Caki2 (cell line): ENCODE measurements at places on chromosomes 6 and 20.
A peak's percentile ranks its signal among the peaks of the same experiment; 100 is the strongest.

DNA sequence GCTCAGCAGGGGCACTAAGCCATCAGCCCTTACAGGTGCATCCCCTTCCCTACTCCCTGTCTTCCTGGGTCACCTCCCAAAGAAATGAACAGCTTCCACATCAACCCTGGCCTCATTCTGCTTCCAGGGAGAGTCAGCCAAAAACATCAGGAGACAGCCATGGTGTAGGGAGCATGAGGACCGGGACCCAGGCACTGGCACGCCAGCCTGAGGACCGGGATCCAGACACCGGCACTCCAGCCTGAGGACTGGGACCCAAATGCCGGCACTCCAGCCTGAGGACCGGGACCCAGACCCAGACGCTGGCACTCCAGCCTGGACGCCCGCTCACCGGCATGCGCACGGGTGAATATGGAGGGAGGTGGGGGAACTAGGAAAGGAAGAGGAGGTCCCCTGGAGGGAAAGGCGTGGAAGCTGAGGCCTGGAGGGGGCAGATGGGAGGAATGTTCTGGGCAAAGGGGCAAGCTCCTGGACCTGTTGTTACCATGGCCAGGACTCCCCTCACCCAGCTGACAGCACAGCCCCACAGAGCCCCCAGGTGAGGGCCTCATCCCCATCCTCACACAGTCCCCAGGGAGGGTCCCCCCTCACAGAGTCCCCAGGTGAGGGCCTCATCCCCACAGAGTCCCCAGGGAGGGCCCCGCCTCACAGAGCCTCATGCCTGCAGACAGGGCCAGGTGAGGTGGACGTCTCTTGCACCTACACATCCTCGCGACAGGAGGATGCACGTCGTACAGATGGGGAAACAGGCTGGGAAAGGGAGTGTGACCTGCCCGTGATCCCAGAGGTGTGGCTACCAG, 26.0 kb upstream of the MRGBP start:
- DNase-seq, result no peak

GRCh38 chr6:32668226-32668747, 1.8 kb upstream of the HLA-DQB1 start:
- DNase-seq, result peak; percentile 27

- no peak for DNase-seq
Measured at GRCh38 chr20:57398231-57398821, 7.1 kb downstream of the RBM38 start.

DNA sequence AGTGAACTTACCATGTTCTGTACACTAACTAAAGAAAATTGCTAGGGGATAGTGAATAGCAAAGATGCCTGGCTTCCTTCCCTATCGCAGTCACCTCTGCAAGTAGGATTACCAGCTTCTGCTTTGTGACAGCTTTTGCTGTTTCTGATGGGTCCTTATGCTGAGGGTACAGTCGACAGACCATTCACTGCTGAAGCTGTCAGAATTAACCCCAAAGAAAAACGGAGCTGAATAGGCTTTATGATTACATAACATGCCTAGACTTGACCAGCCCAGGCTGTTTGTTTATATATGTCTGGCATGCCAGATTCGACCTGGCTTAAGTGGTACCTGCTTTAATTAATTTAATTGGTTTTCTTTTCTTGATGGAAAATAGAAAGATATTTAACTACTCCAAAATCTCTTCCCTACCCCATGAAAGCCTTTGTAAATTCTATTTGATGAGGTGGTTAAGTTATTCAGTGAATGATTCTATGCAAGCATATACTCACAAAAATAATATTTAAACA, 21.7 kb upstream of the PRELID3B start:
- no peak for DNase-seq

- DNase-seq, result no peak
Measured at GRCh38 chr20:62805155-62805710, 598 bp downstream of the OGFR start.

DNA sequence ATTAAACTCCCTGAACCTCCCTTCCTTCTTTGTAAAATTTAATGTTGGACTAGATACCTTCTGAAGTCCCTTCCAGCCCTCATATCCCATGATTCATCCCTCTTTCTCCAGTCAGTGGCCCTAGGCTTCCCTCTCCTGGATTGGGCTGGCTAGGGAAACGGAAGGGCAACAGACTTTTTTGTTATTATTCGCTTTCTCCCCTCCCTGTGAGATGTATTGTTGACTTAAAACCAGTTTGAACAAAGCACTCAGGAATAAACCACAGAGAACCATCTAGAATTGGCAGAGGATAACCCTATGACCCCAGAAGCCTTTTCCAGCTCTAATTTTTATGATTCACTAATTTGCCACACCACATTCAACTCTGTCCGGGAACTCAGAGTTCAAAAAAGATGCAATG, 239.7 kb upstream of the SUPT3H start:
- DNase-seq, result no peak

DNA sequence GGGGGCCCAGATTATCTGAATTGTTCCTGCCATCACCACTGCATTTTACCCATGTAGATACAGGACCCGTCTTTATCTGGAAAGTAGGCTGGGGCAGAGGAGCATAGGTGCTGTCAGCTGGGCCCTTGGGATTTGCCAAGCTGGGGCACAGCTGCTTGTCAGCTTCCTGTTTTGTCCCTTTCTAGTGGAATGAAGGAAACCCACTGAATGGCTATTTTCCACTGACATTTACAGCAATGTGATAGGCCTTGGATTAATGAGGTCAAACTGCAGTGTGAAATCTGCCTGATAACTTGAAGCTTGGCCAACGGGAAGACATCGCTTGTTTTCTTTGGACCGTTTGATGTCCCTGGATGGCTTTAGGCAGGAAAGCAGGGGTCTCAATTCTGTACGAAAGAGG, 6.7 kb downstream of the PPP1R16B start:
- DNase-seq, result no peak

GRCh38 chr20:60104993-60105803, 147.0 kb downstream of the CDH26 start:
- no peak for DNase-seq

GRCh38 chr20:37218441-37218840, 39.1 kb upstream of the MROH8 start:
- no peak for DNase-seq

- DNase-seq, result no peak
Measured at GRCh38 chr20:50478162-50478990, 31.8 kb upstream of the PTPN1 start.

- peak; percentile 25 for DNase-seq
Measured at GRCh38 chr6:5295623-5296022, 34.3 kb downstream of the FARS2 start.

- no peak for DNase-seq
Measured at GRCh38 chr20:10647471-10647870, 26.3 kb downstream of the JAG1 start.

GRCh38 chr6:52420668-52421358, 671 bp downstream of the EFHC1 start:
- peak; percentile 14 for DNase-seq

DNA sequence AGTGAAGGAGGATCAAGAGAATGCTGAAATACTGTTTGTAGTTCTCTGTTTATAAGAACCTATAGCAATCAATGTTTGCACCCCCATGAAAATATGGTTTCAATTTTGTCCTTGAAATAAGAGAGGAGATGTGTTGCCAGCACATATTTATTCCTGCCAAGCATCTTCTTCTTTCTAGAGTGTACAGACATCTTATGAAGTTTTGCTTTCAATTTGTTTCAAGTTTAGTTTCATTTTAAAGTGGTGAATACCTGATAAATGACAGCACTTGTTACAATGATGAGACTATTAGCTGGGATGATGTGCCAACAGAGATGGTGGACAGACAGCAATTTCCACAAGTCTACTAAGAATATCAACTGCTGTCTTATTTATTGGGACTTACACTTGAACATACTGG, 39.2 kb upstream of the CENPW start:
- no peak for DNase-seq

- DNase-seq, result peak; percentile 68
Measured at GRCh38 chr20:52972190-52972937, at the start of gene TSHZ2. TSS of gene TSHZ2 (plus strand) at chr20:52972358. CDS start at chr20:52973294, 936 bp downstream.
